ENCODE measurements at places on chromosomes 1 and 21. TPM values are rescaled to one million over a fixed set of nuclear protein-coding genes. Genes with fewer than 3 reads are reported as not detected.

DNA sequence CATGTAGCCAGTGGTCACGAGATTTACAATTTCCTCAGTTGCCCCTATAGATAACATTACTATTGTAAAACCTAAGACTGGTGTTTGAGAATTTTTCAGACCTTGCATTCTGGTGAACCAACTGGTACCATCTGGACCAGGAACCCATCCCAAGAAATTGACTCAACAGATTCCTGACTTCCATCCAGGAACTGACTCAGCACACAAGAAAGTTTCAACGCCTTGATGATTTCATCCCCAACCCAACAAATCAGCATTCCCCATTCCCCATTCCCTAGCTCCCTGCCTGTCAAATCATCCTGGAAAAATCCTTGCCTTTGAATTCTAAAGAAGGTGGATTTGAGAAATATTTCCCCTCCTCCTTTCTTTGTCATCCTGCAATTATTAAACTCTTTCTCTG is 529.8 kb upstream of the PRMT6 start:
- DNase-seq, result no peak

Gene SYDE2
- 18.4 TPM for total RNA-seq

DNA sequence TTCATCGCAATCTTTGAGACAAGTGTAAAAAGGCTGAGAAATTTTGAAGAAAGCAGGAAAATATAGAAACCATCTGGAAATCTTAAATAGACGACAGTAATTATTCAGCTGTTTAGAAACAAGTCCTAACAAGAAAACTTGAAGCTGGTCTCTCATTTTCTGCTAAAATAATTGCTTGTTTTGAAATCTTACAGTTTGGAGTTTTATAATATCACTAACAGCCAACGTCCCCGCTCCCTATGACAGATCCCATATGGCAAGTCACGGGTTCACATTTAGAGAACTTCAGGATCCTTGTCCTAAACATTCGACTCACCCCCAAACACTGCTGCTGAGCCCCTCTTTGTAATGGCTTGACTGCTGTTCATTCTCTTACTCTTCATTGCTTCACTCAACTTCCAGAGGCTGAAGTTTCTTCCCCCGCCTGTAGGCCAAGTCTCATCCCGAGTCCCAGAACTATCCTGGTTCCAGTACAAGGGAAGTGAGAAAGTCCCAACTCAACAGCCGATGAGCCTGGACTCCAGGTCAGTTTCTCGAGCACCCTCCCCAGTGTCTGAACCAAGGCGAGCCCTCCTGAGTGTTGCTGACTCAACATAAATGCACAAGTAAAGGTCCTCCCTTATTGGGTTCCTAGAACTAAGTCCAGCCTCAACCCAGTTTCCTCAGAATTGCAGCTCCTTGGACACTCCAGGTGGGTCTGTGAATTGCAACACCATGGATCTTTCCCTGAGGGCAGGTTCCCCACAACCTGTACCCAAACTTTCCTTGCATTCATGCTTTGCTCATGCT is 93.4 kb upstream of the BACE2 start:
- DNase-seq, result no peak

GRCh38 chr1:210584439-210585113 is 255.9 kb downstream of the HHAT start:
- DNase-seq, result peak; percentile 90

Gene TSSK3
- not detected for total RNA-seq

DNA sequence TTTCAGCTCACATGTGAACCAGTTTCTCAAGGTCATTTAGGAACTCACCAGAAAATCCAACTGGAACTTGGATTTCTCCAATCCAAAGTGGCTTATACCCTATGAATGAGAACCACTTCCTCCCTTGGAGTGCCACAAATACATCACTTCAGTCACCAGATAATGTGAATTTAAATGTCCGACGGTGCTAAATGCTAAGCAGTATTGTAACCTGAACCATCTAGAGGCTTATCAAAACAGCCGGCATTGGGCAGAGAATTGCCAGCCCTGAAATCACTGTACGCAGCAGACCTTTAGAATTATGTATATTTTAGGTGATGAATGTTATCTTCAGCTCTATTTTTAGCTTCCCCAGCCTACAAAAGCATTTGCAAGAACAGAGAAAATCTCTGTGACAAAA is 76.8 kb upstream of the COX20 start:
- DNase-seq, result no peak

GRCh38 chr1:76254104-76255030 is 179.8 kb downstream of the ST6GALNAC3 start:
- DNase-seq, result peak; percentile 59

DNA sequence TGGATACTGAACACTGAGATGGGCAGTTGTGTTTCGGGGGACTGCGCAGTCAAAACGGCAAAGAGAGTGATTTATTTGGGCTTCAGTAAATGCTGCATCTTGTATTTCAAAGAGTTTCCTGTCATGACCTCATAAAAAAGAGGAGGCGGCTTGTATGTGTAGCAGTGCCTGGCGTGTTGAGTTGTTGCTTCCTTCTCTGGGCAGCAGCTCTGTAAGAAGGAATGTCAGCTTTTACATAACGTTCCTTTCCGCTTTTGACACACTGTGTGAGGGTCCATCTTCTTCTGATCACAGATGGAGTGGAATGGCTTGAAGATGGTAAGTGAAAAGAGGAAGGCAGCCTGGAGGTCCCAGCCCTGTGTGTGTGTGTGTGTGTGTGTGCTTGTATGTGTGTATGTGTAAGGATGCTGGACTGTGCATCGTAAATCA is 941 bp downstream of the ELAVL4 start:
- peak; percentile 41 for DNase-seq

DNA sequence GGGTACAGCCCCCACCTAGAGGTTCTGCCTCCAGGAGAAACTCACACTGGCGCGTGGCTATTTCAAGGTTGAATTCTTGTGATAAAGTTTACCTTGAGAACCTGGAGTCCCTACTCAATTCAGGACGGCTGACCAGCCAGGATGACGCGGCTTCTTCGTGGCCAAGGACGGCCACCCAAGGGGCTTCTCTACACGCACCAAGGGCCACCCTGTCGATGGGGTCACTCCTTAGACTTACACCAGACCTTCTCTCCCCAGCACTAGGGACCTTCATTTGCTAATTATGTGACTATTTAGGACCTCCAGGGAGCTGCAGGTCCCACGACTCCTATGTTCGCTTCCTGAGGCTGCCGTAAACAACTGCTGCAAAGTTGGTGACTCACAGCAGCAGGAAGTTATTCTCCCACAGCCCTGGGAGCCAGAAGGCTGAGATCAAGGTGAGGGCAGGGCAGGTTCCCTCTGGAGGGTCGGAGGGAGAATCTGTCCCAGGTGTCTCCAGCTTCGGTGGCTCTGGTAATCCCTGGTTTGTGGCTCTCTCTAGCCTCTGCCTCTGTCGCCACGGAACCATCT is 135.9 kb downstream of the NPHP4 start:
- DNase-seq, result no peak

Gene WNT9A
- total RNA-seq, result 14.6 TPM

Gene AK5
- total RNA-seq, result 4.8 TPM

- DNase-seq, result peak; percentile 83
These were observed 5.5 kb downstream of the LEMD1 start for GRCh38 chr1:205416322-205416721.

Gene CLDN19
- 2.8 TPM for total RNA-seq

- no peak for DNase-seq
These were observed 165.7 kb upstream of the SGIP1 start for GRCh38 chr1:66368261-66368660.

- no peak for DNase-seq
These were observed 262.4 kb downstream of the USP25 start for GRCh38 chr21:15992171-15992570.

Gene LEMD1
- total RNA-seq, result not detected

Gene ECM1
- total RNA-seq, result 19.3 TPM

Gene CYP4B1
- total RNA-seq, result 0.72 TPM

DNA sequence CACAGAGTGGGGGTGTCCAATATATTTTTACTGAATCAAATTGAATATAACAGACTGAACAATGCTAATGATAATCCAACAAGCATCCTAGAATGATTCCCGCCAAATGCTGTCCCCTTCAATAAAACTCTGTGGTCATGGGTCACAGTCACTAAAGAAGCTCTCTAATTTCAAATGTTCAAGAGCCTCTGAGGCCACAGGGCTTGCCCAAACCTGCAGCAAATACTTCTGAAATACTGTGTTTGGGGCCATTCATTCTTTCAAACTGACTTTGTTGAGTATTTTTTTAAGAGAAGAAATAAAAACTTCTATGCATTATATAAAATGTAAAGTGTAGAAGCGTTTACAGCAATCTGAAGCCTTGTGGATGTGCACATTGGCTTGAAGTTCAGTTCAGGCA is 7.6 kb upstream of the BEND5 start:
- DNase-seq, result no peak

- no peak for DNase-seq
These were observed 141.7 kb upstream of the NRIP1 start for GRCh38 chr21:15206514-15206913.

Gene SGIP1
- total RNA-seq, result 2.6 TPM

- DNase-seq, result no peak
These were observed 105.0 kb upstream of the SAMD11 start for GRCh38 chr1:818618-819291.

Gene SPRR5
- not detected for total RNA-seq

Gene NECTIN4
- total RNA-seq, result 18.0 TPM

Gene ABCA4
- total RNA-seq, result 2.2 TPM

Gene CYP2J2
- total RNA-seq, result 24.1 TPM

Gene PRDM16
- total RNA-seq, result 1.6 TPM

DNA sequence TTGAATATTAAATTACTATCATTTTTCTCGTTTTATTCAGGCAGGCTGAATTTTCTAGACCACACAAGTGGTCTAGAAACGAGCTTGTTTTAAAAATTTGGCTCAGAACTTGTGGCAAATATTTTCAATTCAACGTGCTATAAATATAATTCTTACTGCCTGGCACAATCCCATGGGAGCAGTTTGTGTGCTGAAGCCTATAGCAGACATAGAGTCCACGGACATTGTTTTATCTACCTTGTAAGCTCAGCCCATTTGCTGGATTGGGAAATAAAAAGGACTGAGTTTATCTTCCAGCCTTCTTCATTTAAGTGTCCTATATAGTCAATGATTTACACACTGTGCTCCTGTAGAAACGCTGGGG is 103.4 kb downstream of the ZBTB18 start:
- DNase-seq, result peak; percentile 40

- DNase-seq, result peak; percentile 29
These were observed 28.5 kb upstream of the RLF start for GRCh38 chr1:40132383-40133311.

DNA sequence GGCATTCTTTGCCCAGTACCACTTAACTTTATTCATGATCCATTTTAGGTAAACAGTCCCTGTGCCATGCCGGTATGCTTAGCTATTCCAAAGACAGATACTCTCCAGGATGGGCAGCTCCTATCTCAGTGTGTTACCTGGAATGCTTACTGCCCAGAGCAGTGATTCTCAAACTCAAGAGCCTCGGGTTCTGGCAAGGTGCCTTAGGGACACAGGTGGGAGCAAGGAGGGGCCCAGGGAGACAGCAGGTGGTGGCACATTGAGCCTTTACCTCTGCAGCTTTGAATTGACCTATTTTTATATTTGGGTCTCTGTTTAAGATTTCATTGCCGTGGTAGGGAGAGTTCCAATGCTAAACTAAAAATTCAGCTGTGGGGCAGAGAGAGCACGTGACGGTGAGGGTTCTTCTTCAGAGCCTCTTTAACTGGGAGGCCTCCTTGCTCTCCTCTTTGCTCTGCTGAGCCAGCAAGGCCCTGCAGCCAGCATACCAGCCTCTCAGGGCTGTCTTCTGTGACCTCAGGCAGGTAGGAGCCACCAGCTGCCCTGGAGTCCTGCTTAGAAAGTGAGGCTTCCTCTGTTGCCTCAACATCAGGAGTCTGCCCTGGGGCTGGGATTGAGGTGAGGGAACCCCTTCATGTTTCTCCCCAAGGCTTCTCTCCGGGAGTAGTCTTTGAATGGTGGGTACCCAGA is 20.2 kb downstream of the PHGDH start:
- DNase-seq, result no peak

Gene AMY1B
- not detected for total RNA-seq

DNA sequence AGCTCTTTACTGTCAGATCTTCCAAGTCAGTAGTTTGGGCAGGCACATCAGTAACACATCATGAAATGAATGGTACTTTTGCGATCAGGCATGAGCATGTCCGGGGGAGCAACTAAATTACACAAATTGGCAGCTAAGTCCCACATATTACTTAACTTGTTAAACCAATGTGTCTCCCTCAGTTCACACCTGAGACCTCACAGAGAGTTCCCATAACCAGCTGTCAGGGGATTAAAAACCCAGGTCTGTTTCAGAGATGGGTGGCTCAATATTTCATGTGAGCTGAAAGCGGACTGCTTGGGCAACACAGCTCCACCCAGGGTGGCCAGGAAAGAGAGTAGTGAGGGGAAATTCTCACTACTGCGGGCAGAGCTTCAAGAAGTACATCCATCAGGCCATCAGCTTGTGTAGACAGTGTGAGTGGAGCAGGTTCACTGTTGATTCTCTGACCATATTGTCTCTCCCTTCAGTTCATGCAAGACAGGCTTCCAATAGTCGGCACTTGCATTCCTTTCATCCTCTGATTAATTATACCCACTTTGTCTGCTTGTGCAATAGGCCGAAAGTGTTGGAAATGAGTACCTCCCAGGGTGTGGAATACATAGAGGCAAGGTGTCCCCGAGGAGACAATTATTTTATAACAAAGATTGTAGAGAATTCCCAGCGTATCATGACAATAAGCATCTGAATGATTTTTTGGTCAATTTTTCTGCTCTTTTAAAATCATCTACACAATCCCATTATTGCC is 139.9 kb downstream of the PTGER3 start:
- no peak for DNase-seq

- DNase-seq, result peak; percentile 15
These were observed 221.8 kb downstream of the NTNG1 start for GRCh38 chr1:107362468-107363140.

Gene CHRM3
- total RNA-seq, result 6.1 TPM
